Activated CD8-positive, alpha-beta T cell treated with anti-CD3 and anti-CD28 coated beads, Interleukin-2, amount 10 ng/mL, durations not matched to agents 7 days and 5 days (primary cell): ENCODE measurements at places on chromosomes 13 and 19.

DNA sequence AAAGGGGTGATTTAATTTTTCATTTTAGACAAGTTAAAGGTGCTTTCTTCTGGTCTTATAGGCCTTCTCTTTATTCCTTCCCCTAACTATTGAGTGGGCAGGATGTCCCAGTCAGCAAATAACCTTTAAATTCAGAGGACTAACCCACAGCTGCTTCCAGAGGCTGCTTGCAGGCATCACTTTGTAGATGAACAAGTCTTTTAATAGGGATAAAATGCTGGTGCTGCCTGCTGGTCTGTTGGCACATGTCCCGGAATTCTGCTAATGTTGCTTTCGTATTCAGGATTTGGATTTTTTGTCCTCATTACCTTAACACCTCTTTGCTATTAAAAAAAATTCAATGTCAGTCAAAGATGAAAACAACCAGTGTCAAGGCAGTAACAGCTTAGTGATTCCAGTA, 132.7 kb upstream of the KL start:
- DNase-seq, result no peak

- no peak for DNase-seq
Measured at GRCh38 chr13:102900193-102900608, 54.4 kb downstream of the ERCC5 start.

DNA sequence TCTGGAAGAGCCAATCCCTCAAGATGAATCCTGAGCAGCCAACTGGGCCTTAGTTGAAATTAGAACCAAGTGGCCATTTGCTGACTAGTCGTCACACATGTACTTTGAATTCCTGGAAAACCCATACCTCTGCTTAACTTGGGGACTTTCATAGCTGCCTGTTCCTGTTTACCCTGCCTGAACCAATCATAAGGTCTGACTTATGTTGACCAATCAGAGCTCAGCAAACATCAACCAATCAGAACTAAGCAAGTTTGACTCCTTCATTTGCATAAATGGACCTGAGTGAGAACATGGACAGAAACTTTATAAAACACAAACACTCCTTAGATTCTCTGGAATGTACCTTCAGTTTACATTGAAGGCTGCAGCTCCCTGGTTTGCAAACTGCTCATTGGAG, 50.8 kb downstream of the LATS2 start:
- no peak for DNase-seq

DNA sequence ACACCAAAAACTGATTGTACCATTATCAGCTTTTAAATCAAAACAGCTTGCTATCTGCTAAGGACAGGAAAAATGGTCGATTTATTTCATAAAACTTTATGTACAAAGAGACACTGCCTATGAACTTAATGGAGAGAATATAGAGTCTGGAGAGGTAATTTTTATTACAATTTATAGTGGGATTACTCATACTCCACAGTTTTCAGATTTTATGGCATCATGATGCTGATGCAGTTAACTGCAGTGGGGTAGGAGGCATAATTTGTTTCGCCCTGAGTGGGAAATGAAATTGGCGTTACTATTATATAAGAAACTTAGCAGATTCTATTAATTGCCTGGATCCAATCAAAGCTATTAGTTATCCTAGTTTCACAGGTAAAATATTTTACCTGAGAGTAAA, 301.4 kb downstream of the KLF12 start:
- no peak for DNase-seq

GRCh38 chr13:94431987-94432386, 47.5 kb downstream of the DCT start:
- DNase-seq, result peak; percentile 32

DNA sequence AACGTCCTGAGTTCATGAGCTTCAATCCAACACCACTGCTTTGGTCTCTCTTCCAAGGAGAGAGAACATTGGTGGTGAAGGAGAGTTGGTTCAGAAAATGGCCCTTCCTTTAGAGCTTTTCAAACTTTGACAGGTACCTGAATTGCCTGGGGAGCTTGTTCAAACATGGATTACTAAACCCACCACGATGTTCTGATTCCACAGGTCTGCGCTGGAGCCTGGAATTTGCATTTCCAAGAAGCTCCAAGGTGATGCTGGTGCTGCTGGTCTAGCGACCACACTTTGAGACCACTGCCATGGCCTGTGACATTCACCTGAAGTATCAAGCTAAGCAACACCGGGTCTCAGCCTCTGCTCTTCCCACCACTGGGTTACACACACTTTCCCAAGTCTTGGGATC, 60.2 kb downstream of the GSX1 start:
- DNase-seq, result no peak

GRCh38 chr13:43657485-43657884, 129.3 kb downstream of the ENOX1 start:
- DNase-seq, result no peak

DNA sequence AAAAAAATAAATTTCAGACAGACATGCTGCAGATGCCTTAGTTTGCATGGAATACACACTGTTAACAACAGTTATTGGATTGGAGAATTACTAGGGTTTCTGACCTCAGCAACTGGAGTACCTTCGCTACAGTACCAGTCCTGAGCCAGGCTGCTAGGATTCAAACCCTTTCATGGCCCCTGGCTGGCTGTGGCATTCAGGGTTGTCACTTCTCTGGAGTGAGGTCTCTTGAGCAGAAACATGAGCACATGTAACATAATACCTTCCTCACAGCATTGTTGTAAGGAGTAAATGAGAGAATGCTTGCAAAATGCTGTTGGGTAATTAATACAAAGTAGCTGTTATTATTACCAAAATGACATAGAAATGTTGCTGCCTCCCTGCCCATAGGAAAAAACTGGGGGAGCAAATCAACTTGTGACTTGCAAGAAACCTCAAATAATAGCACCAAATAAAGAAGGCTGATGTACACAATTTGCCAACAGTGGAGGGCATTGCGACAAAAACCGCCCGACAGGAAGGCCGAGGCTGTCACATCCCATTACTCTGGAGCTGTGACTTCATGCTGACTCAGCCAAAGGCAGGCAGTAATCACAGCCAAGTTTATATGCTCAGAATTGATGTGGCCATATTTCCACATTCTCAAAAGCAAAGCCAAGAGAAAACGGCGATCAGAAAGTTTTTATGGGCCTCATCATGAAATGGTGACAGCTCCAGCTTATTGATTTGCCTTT, 100.4 kb downstream of the RFC3 start:
- no peak for DNase-seq
